Activated CD4-positive, alpha-beta T cell treated with anti-CD3 and anti-CD28 coated beads for 4 hours (primary cell): ENCODE measurements at places on chromosomes 11 and 22.

- no peak for DNase-seq
Measured at GRCh38 chr11:62179995-62180394, 10.0 kb upstream of the SCGB1D1 start.

- DNase-seq: no peak
Measured at GRCh38 chr11:113261709-113262475, 52.5 kb upstream of the TTC12 start.

GRCh38 chr22:36223504-36223903 is 15.8 kb downstream of the APOL2 start:
- DNase-seq: no peak

DNA sequence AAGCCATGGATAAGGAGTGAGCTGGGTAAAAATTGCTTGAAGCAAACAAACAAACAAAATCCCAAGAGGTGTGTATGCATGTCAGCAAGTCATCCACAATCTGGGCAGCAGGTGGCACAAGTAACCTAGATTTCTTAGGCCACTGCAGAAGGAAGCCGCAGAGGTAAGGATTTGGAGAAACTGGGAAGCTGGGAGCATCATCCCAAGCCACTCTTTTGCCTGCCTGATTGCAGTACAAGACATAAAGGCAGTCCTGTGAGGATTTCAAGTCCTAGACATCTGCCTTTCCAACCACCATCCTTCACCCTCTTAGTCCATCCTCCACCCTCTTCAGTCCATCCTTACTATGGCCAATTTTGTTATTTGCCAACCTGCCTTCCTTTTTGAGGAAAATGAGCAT is 67.2 kb upstream of the BMAL1 start:
- no peak for DNase-seq

GRCh38 chr11:130581646-130582045 is 133.2 kb downstream of the ADAMTS15 start:
- DNase-seq: no peak

DNA sequence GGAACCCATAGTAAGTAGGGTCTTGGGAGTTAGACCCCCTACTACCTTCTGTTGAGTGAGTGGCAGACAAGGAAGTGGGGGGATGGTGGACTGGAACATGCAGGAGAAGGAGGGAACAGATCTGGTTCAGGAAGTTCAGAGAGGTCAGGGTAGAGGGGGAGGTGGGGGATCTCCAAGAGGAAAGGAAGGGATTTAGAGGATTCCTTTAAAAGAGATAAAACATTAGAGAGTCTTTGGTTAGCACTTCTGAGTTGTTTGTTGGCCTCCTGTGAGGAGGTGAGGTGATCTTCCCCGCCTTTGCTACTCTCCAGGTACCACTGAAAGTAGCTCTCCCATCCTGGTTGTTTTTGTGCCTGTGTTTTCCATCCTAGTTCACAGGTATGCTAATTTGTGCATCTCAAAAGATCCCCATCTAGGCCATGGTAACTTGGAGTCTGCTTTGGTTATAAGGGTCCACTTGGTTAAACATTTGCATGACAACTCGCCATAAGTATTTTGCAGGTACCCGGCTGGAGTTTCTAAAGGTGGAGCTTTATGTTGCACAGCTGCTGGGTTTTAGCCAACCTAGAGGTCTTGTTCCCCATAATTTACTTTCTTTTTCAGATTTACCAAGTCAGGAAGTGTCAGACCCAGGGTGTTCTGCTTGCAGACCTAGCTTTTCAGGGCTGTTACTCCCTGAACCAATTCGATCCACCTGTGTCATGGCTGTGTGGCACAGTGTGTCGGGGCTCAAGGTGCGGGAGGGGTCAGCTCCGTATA is 79.3 kb upstream of the SORL1 start:
- DNase-seq: no peak

- no peak for DNase-seq
Measured at GRCh38 chr22:44574057-44574639, 76.1 kb upstream of the RTL6 start.

DNA sequence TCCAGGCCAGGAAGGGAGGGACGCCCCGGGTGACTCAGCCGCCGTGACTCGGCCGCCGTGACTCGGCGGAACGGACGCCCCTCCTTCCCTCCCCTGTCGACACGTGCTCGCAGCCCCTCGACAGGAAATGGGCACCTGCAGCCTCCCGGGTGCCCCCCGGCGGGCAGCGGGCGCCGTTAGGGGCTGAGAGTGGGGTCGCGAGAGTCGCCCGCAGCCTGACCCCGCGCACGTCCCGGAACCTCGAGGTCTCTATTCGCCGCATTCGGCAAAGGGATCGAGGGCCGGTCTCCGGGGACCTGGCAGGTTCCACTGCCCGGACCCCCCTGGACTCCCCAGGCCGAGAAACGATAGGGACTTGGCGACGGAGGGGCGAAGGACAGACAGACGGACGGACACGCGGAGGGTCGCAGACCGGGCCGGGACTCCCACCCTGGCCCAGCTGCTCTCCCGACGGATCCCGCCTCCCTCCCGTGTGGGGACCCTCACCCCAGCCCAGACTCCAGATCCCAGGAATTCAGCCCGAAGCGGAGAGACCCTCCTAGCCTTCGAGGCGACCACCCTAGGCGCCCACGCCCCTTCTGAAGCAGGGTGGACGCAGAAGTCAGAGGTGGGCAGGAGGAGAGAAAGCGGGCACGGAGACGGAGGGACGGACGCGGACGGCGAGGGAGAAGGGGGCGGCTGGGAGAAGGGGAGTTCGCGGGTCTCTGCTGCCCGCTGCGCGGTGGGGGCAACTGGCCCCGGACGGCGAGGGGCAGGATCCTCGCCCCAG is 648 bp downstream of the FOSL1 start:
- DNase-seq: peak; percentile 79

DNA sequence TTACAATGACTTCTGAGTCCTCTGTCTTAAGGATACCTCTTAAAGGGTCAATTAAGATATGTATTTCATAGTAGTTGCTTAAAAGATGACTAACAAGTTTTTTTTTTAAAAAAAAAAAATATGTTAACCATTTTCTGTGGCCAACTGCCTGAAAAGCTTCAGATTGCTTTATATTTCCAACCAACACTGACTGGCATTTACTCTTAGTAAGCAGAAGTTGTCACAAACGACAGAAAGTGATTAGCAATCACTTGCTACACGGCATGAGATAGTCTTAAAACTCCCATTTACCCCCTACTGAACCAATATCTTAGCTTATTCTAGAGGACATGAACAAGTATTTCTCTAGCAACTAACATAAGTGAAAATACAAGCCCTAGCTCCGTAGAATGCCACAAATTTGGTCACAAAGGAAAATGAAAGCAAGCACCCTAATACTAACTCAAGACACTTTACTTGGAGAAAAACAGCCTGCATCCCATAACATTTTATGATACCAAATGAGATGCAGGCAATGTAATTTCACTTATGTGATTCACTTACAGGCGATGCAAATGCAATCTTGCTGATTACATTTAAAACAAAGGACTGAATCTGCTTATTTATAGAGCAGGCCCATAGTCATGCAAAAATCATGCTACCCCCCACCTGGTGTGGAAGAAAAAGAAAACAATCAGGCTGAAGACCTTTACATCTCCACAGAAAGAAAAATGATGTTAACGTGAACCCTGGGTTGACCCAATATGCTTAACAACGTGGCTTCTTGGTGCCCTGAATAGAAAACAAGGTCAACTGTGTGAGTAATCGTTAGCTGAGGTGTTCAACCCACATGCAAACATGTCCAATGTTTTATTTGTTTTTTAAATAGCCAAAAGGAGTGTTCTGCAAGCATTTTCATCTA is 25.7 kb downstream of the MPPED2 start:
- DNase-seq: no peak

- DNase-seq: no peak
Measured at GRCh38 chr11:115080923-115081680, 402.8 kb downstream of the NXPE2 start.

DNA sequence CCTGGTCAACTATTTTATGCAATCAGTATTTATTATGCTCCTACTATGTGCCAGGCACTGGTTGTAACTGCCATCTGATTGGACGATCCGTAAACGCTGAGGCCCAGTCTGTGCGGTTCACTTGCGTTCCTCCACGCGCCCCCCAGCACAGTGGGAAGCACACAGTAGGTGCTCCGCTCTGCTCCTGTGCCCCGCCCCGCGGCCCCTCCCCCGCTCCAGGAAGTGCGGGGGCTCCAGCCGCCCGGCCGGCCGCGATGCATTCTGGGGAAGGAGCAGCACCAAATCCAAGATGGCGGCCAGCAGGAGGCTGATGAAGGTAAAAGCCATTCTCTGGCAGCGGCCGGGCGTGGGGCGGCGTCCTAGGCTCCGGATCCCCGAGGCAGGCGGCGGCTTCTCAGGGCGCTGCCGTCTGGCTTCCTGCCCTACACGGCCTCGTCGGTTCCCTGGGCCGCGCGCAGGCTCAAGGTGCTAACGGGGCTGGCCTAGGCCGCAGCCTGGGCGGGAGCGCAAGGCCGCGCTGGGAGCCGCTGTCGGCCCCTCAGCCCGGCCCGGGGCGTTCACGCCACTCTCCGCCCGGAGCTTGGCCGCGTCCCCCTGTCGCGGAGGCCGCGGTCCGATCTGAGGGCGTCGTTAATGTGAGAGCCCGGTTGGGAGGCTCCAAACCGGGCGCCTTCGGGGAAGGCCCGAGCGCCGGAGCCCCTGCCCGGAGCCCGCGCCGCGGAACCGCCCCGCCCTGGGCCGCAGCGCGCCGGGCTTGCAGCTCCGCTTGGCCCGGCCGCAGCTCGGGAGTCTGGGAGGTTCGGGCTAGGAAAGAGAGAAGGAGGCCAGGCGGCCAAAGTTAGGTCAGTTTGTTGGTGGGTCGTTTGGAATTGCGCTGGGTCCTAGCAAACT is at the start of gene UBE2L3:
Gene UBE2L3, plus strand, starts transcription at position 259 of the 891 bp plus-strand sequence. Its CDS starts 31 bp downstream, at position 290.
- peak; percentile 83 for DNase-seq

- DNase-seq: no peak
Measured at GRCh38 chr11:37946155-37946766, 1348.2 kb upstream of the RAG2 start.

- no peak for DNase-seq
Measured at GRCh38 chr11:76096552-76096951, 109.8 kb downstream of the WNT11 start.

- DNase-seq: no peak
Measured at GRCh38 chr22:24093855-24094254, 82.8 kb downstream of the CABIN1 start.

GRCh38 chr22:26941896-26942636 is 284.7 kb downstream of the MIAT start:
- no peak for DNase-seq

DNA sequence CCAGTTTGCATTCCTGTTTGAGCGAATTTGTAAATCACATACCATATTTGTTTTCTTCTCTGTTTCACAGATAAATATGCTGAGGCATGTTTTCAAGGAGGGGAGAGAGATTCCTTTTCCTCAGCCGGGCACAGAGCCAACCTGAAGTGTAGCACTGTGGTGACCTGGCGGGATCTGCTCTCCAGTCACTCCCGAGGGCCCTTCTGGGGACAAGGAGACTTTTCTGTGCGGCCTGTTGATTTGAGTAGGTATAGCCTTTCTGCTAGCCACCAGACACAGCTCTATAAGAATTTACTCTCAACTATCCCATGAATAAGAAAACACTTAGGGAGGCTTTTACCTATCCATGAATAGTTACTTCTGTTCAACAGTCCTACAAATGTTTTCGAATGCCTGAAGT is 63.5 kb upstream of the FDX1 start:
- no peak for DNase-seq

DNA sequence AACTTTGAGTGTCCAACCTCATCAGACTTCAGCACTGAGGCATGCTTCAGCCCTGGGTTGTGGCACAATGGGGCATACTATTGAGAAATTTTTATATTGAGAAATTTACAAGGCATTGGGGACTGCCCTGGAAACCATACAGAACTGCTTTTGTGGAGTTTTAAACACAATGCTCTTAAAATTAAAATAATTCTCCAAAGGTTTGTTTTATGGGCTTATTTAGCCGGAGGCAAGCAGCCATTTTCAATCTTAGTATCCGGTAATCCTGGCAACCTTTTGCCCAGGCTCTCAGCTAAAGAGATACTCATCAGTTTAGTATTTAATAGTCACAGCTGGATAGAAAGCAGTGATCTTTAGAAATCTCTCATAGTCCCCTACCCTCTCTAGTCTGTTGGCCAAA is 3.1 kb upstream of the EXPH5 start:
- no peak for DNase-seq

GRCh38 chr11:121464352-121464946 is 11.7 kb upstream of the SORL1-AS1 start:
- DNase-seq: peak; percentile 73

DNA sequence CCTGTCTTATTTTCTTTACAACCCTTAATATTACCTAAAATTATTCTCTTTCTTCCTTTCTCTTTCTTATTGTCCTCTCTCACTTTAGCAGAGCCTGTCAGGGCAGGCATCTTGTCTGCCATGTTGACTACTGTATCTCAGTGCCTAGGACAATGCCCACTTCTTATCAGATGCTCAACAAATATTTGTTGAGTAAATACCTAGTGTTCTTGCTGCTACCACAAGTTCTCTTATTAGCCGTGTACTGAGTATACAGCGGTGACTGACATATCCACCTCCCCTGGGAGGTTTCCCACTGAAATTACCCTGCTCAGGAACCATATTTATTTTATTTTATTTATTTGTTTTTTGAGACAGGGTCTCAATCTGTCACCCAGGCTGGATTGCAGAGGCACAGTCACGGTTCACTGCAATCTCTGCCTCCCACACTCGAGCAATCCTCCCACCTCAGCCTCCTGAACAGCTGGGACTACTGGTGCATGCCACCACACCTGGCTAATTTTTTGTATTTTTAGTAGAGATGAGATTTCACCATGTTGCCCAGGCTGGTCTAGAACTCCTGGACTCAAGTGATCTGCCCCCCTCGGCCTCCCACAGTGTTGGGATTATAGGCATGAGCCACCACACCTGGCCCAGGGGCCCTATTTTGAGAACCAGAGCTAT is 6.7 kb downstream of the HPX start:
- no peak for DNase-seq

- no peak for DNase-seq
Measured at GRCh38 chr11:123740787-123741158, 687 bp downstream of the ZNF202 start.

GRCh38 chr11:14304601-14305000 is 54.4 kb downstream of the RRAS2 start:
- DNase-seq: no peak

DNA sequence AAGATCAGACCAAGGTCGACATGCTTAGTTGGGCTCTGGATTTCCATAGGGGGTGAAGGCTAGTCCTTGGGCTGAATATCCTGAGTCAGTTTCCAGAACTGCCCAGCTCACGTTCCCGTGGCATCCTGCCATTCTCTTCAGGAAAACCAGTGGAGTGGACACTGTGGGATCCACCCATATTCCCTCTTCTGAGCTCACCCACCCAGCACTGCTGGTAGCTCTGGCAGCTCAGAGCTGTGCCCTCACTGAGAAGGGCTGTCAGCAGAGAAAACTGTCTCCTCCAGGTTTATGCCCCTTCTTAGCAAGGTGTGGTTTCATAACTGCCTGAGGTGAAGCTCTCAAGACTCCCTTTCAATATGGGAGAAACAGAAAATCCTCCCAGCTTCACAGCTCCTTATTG is 111.7 kb downstream of the GGTLC2 start:
- DNase-seq: no peak

- DNase-seq: no peak
Measured at GRCh38 chr11:2882396-2883110, 3.0 kb downstream of the CDKN1C start.
